ENCODE measurements at places on chromosomes 11 and 22.

DNA sequence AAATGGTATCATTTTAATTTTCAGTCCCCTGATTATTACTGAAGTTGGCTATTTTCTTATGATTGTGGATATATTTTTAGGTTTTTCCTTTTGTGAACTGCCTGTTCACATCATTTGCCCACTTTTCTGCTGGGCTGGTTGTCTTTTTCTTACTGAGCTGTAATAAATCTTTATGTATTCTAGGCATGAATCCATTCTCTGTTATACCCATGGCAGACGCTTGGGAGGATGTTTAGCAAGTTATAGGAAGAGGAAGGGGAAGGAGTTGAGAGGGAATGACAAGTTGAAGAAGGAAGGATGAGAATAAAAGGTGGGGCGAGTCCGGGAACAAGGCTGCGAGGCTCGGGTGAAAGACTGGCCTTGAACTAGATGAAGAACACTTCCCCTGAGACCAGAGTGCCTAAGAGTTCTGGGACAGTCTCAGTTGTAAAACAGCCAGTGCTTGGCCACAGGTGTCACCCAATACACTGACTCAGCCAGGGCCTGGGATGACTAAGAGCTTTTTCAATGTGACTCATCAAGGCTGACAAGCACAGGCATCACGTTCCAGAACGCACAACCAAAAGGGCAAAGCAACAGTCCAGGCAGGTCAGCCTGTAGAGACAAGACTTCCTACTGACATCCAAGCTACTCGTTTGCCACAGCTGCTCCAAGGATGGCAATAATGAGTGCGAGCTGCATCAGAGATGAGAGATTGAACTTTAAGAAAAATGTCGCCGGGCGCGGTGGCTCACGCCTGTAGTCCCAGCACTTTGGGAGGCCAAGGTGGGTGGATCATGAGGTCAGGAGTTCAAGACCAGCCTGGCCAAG lies 35.2 kb downstream of the LRFN4 start:
- no peak for DNase-seq

- DNase-seq, result no peak
These were observed 37.0 kb upstream of the DNAJB7 start for GRCh38 chr22:40898850-40899357.

DNA sequence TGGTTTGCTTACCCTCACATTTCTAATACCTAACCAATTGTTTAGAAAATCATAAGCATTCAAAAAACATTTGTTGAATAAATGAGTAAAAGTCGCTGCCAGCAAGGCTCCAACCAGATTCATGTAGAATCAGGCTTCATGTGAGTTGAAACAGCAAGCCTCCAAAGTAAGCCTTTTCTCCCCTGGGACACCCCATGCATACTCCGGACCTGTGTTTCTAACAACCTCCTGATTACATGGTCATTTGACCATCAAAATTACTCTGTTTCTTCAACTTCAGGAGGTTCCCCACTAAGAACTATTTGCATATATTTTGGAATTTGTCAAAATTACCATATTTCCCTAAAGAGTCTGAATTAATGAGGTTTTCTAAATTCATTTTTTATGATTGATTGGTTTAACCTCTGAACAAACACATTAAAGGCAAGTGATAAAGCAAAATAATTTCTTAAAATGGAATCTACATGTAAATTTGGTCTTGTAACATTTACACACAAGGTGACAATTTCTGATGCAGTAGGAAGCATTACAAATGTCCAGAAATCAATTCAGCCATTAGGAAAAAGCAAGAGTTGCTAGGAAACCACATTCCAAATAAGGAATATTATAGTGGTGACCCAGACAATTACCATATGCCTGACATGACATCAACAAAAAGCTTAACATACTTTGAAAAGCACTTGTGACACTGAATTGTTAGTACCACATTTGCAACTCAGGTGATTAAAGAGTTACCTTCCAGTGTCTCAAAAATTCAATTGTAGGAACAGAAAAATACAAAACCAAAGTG lies 252.6 kb downstream of the GUCY1A2 start:
- DNase-seq, result no peak

GRCh38 chr11:105589346-105589745 lies 20.5 kb upstream of the GRIA4 start:
- DNase-seq, result no peak

- no peak for DNase-seq
These were observed 80.6 kb upstream of the RTL6 start for GRCh38 chr22:44578516-44579230.

DNA sequence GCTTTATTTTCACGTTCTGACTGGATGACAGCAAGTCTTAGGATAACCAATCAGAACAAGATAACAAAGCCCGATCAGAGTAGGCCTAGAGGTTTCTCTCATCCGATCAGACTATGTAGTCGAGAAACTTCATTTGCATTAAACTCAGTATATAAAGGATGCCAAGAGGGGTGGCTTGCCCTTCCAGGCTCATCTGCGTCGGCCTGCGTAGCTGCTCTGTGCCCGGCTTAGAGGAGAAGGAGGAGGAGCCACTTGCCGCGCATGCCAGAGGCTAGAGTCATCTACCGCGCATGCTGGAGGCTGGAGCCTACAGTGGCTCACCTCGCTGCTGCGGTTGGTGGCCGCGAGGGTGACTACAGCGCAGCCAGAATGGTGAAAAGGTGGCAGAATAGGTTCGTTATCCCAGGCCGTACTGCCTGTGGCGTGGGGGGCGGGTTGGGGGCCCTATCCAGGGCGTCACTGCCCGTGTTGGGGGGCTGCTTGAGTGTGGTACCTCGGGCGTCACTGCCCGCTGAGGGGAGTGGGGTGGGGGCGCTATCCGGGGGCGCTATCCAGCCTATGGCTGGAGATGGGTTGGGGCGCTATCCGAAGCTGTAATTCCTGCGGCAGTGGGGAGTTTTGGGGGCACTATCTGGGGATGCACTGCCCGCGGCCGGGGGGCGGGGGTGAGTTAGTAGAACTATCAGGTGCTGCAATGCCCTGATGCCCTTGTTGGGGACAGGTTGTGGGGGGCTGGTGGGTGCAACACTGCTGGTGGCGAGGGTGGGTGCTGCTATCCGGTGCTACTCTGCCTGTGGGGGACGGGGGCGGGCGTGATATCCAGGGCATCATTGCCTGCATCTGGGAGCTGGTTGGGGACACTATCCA lies at the start of gene RFPL2:
Gene RFPL2, minus strand, starts transcription at position 218 of the 867 bp plus-strand sequence. CDS start 2,622 bp downstream, outside the sequence.
- no peak for DNase-seq

- no peak for DNase-seq
These were observed 434.7 kb downstream of the BRD1 start for GRCh38 chr22:49392841-49393510.

GRCh38 chr22:50183141-50183971 lies 2.4 kb upstream of the TRABD start:
- no peak for DNase-seq

DNA sequence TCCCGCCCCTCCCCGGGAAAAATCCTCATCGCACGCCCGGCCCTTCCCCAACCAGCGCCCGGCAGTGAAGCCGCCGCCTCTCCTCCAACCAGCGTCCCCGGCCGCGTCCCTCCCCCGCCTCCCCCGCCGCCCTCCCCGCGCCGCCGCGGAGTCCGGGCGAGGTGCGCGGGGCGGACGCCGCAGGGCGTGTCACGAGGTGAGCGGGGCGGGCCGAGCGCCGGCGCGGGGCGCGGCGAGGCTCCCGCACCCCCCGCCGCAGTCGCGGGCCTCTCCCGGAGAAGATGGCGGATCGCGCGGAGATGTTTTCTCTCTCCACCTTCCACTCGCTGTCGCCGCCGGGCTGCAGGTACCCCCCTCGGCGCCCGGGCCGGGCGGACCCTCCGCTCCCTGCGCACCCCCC lies at the start of gene MAPK8IP2:
Gene MAPK8IP2, plus strand, starts transcription at position 256 of the 400 bp plus-strand sequence. Its CDS starts 26 bp downstream, at position 282.
- DNase-seq, result no peak

GRCh38 chr11:109590782-109591181 lies 168.8 kb downstream of the C11orf87 start:
- no peak for DNase-seq

GRCh38 chr22:18024956-18025720 lies 777 bp upstream of the MICAL3 start:
- no peak for DNase-seq

DNA sequence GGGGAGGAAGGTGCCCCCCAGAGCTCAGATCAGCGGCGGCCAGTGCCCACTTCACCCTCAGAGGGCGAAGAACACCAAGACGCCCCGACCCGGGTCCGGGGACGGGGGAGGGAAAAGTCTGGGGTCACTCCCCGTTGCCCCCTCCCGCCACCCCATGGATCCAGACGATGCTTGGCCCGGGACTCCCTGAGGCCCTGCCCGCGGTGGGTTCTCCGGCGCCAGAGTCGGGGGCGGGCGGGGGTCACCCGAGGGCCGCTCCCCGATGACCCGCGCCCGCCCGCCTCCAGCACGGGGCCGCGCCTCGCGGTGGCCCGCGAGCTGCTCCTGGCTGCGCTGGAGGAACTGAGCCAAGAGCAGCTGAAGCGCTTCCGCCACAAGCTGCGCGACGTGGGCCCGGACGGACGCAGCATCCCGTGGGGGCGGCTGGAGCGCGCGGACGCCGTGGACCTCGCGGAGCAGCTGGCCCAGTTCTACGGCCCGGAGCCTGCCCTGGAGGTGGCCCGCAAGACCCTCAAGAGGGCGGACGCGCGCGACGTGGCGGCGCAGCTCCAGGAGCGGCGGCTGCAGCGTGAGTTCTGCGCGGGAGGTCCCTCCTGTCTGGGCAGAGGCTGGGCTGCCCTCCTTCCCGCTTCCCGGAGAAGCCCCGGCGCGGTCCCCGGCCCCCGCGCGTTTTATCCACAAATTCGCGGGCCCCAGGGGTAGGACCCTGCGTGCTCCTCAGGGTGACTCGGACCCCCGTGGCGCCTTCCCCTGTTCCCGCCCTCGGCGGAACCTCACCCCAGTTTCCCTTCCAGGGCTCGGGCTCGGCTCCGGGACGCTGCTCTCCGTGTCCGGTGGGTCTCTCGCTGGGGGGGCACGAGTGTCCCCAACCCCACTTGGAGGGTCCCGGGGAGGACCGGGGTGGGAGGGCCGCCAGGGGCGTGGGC lies 1.1 kb downstream of the NLRP6 start:
- DNase-seq, result no peak

DNA sequence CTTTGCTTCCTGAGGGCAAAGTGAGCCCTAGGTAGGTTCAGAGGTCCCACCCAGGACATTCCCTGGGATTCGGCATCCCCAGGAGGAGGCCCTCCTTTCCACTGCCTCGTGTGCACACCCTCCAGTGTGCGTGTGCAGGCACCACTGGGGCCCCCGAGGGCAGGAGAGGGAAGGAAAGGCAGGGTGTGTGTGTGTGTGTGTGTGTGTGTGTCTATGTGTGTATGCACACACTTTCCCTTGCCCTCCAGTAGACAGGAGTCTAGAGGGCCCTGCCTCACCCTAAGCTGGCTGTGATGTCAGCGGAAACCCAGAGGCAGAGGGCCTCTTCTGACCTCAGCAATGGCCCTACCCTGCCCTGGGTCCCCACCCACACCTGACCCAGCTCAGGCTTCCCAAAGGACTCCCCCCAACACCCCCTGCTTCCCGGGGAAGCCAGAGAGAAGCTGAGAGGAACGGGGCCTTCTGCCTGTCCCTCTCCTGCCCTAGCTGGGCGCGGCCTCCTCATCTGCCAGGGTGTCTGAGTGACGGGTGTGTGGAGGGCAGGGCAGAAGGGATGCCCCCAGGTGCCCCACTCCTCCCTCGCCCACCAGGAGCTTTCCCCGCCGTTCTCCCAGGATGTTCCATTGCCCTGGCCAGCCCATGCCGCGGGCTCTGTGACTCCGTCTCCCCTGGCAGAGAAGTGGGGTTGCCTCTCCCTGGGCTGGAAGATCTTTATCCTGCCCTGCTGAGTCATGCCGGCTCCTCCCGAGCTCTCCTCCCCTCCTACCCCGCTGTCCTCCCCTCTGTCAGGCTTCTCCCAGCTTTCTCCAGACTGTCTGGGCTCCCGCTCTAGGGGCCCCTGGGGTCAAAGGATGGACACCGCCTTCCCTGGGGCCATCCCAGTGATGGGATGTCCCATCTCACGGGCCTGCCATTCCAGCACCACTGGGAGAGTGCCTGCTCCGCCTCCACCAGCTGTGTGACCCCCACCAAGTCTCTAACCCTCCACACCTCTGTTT lies 6.0 kb upstream of the CLCF1 start:
- no peak for DNase-seq

DNA sequence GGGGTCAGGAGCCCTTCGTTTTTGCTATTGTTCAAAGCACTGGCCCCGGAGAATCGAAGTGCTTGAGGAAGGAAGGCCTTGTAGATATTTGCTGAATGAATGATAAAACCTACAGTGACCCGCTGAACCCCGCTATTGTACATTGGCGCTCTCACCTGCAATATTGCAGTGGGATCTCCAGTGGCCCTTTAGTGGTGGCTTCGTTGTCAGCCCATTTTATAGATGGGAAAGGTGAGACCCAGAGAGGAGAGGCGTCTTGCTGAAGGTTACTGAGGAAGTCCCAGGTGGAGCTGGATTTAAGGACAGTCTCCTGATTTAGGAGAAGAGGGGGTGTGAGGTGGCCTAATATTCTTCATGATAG lies 1.2 kb downstream of the CDC42EP2 start:
- no peak for DNase-seq

DNA sequence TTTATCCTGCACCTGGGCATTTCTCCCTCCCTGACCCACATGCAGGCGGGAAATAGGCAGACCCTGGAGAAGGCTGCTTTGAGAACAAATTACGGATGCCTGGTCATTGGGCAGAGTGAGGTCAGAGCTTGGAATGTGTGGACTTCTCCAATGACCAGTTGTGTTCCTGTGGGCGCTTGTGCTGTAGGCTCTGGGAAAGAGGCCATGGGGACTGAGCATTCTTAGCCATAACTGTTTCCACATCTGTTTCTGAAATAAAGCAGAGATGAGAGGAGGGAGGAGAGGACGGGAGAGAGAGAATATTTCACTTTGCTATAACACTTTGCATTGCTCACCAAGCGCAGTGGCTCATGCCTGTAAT lies 11.2 kb upstream of the TMEM184B start:
- no peak for DNase-seq

GRCh38 chr11:104534278-104534677 lies 364.0 kb downstream of the CASP12 start:
- DNase-seq, result no peak

GRCh38 chr11:120039039-120039438 lies 98.9 kb downstream of the TRIM29 start:
- no peak for DNase-seq

- DNase-seq, result no peak
These were observed 4.0 kb downstream of the NF2 start for GRCh38 chr22:29607426-29607825.

DNA sequence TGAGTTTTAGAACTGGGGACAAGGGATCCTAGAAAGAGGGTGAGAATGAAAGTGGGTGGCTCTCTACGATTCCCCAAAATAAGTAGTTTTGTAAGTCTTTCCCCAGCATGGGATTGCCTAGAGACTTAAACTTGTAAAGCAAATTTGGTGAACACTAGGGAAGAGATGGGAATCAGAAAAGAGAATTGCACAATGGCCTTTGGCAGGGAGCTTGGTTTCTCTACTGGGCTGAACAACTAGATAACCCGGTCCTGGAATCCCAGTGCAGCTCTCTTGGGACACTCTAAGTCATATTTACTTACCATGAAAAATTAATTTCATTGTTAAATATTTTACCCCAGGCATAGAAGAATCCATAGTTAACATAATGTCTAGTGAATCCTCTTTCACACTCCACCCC lies 16.5 kb upstream of the USP18 start:
- DNase-seq, result no peak

- no peak for DNase-seq
These were observed 4.4 kb upstream of the ZNRD2 start for GRCh38 chr11:65565624-65566453.
